ENCODE measurements at places on chromosomes 2 and 18. TPM values are rescaled to one million over a fixed set of nuclear protein-coding genes. Genes with fewer than 3 reads are reported as not detected.

Gene ROCK1
- 32.2 TPM for total RNA-seq

Gene FSIP2
- 0.30 TPM for total RNA-seq

Gene MRPS9
- 31.8 TPM for total RNA-seq

Gene RFTN2
- 5.5 TPM for total RNA-seq

All from epithelial cell of umbilical artery (primary cell).